ENCODE measurements at places on chromosomes 7 and 10.

- no peak for DNase-seq
These were observed 2.0 kb downstream of the DEPP1 start for GRCh38 chr10:44976352-44977198.

- no peak for DNase-seq
These were observed 6.9 kb downstream of the CYCS start for GRCh38 chr7:25118048-25118753.

DNA sequence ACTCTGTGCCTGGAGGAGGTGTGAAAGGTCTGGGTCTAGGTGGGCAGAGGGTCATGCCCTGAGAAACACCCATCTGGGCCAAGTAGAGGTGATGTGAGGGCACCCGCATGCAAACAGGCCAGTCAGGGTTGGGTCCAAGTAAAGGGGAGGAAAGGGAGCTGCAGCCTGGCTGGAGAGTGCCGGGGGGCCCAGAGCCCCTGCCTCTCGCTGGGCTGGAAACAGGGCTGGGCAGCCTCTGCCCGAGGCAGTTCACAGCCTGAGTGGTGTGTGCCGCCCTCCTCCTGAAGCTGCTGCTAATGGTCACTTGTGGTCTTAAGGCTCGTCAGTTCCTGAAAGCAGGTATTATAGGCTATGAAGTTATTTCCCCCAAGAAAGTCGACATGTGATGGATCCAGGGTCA is 7.3 kb downstream of the CYP2E1 start:
- no peak for DNase-seq

DNA sequence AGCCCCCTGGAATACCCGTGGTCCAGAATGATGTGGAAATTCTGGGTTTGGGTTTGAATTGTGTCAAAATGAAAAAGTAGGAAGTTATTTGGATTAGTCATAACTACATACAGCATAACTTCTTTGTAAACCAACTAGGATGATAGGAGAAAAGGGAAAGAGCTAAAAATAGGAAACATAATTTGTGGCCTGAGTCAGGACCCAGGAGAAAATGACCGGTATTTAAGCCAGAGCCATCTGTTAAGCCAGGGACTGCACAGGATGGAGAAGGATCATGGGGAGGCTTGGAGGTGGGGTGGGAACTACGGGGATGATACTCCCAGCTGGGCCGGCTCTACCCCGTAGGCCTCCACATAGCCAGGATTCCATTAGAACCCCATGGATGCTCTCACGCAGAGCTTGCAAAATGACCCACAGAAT is 98.6 kb downstream of the MYOF start:
- DNase-seq: no peak

- no peak for DNase-seq
These were observed 6.2 kb downstream of the GIGYF1 start for GRCh38 chr7:100687751-100688300.

DNA sequence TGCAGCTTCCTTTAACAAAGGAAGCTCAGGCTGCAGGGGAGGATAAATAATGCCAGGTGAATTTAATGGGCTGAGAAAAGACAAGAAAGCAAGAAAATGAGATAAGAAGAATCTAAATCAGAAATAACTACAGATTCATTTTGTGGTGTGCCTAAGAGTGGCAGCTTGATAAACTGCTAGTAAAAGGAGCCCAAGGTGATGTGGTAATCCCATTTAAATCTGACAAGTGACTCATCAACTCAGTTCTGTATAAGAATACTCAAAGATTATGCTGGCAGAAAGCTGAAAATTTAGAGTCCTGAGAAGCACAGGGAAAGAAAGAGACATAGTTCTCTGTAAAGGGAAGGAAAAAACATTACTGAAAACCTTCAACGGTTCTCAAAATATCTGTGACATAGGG is 109.4 kb upstream of the PDE1C start:
- no peak for DNase-seq

- no peak for DNase-seq
These were observed 43.9 kb downstream of the GHRHR start for GRCh38 chr7:31007634-31008033.

DNA sequence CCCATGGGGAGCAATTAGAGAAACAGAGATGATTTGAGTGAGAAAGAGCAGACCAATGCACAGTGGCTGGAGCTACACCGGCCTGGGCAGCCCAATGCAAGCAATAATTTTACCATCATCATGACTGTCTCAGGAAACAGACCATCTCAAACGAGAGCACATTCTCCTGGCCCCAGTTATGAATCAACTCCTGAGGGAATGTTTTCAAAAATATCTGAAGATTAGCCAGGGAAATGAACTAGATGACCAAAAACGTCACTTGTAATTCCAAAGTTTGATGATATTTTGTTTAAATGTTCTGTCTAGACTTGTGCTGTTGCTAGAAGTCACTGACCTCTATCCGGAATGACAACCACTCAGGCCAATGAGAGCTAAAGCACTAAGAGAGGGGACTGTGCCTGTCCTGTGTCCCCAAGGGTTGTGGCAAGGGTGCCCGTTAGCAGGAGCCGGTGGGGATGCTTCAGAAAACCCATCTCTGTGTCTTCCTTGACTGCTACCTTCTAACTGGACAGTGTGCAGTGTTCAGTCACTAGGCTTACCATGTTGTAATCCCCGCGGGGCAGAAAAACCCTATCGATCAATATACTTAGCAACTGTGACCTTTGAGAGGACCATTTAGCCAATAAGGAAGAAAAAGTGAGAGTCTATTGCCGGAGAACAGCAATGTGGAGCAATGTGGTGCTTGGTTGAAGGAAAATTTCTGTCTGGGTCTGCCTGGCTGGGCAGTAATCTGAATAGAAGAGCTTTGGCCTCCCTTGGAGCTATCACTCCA is 202.4 kb downstream of the ADAM12 start:
- DNase-seq: no peak

GRCh38 chr10:16770670-16771069 is 46.6 kb downstream of the RSU1 start:
- DNase-seq: no peak

GRCh38 chr7:157210682-157211081 is 72.0 kb downstream of the UBE3C start:
- no peak for DNase-seq

GRCh38 chr10:88901206-88901983 is 21.4 kb downstream of the STAMBPL1 start:
- no peak for DNase-seq

GRCh38 chr7:13797545-13797944 is 191.9 kb downstream of the ETV1 start:
- DNase-seq: no peak
